Activated effector memory CD4-positive, alpha-beta T cell treated with Interleukin-2 at 50 U/mL for 16 hours (primary cell): ENCODE measurements at places on chromosomes 3 and 15.

DNA sequence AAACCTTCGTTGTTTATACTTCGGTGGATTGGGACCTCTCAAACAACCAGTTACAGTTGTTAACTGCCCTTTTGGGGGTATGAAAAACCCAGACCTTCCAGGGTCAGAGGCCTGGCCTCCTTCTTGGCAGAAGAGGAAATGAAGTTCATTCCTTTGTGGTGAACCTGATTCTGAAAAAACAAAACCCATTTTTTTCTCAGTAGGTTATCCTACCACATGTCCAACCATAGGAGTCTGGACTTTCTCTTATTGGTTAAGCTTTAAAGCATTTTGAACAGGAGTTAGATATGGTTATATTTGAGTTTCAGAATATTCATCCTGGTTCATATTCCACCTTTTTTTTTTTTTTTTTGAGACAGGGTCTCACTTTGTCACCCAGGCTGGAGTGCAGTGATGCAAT, 7.2 kb upstream of the LACTB start:
- no peak for DNase-seq

DNA sequence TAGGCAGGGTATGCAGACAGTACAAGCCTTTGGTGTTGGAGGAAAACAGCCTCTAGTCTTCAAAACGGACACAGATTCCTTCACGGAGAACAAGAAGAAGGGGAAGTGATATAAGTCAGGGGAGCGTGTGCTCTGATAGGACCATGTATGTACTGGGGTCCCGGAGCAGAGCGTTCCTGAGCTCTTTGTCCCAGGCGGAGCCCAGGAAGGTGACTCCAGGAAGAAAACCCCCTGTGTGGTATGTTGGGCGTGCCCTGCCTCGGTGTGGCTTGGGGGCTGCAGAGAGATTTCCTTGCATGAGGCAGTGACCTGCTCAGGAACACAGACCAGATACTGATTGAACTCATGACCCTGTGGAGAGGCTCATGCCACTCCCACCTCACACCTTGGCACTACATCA, 21.7 kb downstream of the MELTF start:
- DNase-seq, result no peak

GRCh38 chr3:124707656-124708062, 22.6 kb upstream of the UMPS start:
- no peak for DNase-seq

DNA sequence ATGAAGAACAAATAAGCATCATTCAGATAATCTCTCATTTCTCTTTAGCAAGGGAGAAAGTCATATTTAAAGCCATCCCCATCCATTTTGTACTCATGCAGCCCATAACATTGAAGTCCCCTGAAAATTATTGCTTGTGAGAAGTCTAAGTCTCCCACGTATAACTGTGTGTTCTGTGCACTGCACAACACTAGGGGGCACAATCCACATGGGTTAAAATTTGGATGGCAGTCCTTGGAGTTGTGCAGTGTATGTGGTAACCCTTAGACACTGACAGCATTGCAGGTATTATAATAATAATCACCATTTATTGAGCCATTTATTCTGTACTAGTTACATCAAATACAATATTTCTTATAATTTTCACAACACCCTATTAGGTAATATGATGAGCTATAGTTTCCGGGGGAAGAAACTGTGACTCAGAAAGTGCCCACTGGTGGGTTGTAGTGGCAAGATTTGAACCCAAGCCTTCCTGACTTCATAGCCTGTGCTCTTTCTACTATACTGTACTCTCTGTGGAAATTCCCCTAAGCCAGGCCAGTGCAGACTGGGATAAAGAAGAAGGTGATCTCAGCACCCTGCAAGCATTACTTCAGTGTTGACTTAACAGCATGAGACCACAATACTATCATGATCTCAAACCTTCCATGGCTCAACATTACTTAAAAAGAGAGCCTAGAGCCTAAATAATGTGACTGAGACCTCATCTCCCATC, 15.7 kb downstream of the KCNAB1 start:
- no peak for DNase-seq

DNA sequence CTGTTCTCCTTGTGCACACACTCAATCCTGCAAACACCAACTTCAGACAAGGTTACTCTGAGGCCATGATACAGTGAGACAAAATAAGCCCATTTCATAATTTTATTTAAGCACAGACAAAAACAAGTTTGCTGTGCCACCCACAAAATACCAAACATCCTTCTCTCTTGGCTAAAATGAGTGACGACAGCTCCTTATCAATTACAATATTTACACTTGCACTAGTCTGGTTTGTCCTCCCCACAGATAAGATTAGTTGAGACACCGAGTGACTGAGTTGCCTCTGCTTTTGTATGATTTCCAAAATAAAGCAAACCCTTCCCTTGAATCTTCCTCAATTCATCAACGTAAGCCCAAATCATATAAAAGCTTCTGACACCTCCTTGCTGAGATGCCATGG, 233.5 kb upstream of the ATP10A start:
- DNase-seq, result no peak

- DNase-seq, result no peak
Measured at GRCh38 chr3:116230431-116231020, 214.8 kb downstream of the LSAMP start.

- DNase-seq, result no peak
Measured at GRCh38 chr3:59540241-59540640, 490.4 kb upstream of the CFAP20DC start.

DNA sequence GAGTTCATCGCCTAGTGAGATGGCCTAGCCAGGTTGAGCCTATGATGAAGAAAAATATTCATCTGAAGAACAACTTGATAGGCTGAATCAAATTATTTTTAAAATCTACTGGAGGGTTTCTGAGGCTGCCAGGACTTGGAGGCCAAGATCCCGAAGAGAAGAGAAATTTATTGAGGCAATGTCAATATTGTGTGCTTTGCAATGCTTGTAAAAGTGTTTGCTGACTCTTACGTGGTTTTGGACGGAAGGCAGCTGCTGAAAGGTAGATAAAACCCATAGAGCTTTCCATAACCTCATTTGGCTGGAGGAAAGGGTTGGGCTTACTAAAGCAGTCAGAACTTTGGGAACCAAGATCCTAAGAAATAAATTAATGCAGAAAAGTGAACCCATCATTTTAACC, 361.0 kb upstream of the IL12A start:
- DNase-seq, result no peak

GRCh38 chr15:70267879-70268278, 170.2 kb upstream of the TLE3 start:
- no peak for DNase-seq

- DNase-seq, result no peak
Measured at GRCh38 chr3:114666623-114667022, 372.8 kb downstream of the TIGIT start.
